HS-27A (cell line): ENCODE measurements at places on chromosomes 4 and X.

- DNase-seq: no peak
These were observed 135.7 kb upstream of the MAMLD1 start for GRCh38 chrX:150227321-150227860.

DNA sequence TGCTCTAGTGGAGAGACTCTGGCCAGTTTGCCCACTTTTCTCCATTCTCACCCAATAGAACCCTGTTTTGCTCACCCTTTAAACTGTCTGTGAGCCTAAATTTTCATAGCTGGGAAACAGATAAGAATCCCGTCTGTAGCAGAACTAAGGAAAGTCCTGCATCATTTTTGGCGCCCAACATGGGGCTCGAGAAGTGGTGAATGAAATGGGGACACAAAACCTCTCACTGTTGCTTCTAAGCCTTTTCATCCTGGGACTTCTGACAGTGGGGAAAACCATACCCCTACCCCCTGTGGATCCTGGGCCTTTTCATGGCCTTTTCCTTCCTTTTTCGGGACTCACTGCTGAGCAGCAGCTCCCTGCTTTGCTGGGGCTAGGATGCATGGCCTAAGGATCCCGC lies 189.9 kb downstream of the INPP4B start:
- DNase-seq: peak; percentile 22

DNA sequence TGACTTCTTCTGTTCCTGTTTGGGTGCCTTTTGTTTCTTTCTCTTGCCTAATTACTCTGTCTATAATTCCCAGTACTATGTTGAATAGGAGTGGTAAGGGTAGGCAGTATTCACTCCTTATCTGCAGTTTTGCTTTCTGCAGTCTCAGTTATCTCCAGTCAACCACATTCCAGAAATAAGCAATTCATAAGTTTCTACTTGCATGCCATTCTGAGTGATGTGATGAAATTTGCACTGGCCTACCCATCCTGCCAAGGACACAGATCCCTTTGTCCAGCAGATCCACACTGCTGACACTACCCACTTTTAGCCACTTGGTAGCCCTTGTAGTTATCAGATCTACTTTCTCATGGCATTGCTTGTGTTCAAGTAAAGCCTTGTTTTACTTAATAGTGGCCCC lies 971.6 kb upstream of the INTU start:
- DNase-seq: no peak

DNA sequence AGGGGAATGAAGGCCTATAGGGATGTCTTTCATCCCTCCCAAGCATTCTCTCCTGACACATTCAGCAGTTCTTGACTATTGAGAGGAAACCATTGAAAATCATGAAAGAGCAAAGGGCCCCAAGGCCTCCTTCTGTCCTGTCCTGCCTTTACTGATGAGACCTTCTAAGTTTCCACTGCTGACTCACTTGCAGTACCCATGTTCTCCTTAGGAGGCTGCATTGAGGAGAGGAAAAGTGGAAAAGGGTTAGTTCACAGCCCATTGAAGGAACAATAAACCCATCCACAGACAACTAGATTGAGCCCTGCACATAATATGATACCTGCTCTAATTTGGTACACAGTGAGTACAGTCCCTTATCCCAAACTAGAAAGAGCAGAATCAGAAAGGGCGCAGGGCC lies 115.1 kb upstream of the PNPLA4 start:
- no peak for DNase-seq

- DNase-seq: no peak
These were observed 428.2 kb downstream of the TLL1 start for GRCh38 chr4:166301266-166301665.
